Naive B cell (primary cell): ENCODE measurements at places on chromosomes 2 and 18.

DNA sequence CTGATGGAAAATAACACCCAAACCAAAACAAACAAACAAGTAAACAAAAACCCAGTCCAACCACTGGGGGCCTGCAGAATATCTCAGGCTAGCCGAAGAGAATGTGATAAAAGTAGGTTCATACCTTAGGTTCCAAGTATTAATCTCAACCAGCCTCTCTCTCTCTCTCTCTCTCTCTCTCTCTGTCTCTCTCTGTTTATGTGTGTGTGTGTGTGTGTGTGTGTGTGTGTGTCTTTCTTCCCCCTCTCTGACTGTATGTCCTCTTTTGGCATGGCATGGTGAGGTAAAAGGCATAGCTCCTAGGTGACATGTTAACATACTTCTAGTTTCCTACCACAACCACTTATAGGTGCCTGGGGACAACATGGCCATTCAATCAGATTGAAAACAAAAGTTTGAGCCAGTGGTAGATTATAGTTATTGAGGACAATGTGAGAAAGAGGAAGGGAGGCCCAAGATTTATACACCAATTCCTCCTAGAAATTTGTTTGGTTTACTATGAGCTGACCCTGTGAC lies 93.0 kb downstream of the SETBP1 start:
- no peak for DNase-seq

DNA sequence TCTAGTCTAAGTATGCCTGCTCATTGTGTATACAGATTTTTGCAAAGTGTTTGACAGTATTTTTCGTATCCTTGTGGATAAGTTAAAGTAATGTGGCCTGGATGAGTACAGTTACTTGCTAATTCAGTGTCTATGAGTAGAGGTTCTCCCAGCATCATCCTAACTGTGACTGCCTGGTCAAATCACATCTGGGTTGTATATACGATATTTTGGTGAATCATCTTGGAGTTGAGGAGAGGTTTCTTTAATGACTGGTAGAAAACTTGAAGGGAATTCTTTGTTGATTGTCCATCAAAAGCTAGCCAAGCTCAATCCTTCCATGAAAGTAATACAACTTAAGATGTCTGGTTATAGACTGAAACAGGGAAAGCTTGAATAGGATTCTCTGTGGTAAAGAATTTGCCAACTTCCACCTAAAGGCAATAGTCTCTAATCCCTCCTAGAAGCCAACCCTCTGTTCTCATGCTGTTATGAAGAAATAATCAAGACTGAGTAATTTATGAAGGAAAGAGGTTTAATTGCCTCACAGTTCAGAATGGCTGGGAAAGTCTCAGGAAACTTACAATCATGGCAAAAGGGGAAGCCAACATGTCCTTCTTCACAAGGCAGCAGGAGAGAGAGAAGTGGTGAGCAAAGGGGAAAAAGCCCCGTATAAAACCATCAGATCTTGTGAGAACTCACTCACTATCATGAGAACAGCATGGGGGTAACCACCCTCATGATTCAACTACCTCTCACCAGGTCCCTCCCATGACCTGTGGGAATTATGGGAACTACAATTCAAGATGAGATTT lies 19.4 kb upstream of the RALBP1 start:
- DNase-seq, result no peak

DNA sequence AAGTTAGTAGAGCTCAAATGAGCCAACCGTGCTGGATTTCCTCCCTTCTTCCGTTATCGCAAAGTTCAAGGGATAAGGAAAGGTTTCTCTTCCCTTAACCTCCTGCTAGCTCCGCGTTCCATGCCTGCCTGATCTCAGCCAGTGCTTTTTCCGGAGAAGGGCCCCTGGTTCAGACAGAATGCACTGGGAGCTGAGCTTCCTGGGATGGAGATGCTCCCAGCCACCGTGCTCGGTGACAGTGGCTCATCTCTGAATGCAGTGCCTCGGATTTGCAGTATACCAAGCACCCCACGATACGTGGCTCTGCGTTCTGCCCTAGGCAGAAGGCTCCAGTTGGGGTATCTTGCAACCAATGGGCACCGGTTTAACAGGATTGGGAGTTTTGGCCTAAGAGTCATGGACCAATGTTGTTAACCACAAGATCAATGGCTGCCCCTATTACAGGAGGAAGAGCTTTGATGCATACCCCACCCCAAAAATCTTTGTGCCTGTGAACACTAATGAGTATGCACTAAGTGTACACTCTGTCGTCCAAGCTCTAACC lies 876 bp downstream of the CNTNAP5 start:
- DNase-seq, result no peak

DNA sequence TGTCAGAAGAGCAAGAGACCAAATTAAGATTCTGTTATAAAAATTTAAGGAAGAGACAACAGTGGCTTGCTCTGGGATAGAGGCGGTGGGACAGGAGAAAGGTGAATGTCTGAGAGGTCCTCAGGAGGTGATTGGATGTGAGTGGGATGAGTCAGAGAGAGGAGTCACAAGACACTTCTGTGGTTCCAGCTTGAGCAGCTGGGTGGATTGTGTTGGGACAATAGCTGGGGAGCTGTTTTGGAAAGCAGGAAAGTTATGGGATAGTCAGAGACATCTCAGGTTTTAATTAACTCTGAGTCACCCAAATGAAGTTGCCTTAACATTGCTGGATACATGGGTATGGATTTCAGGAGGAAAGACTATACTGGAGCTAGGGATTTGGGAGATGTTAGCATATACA lies 218.0 kb upstream of the TRIB2 start:
- DNase-seq, result no peak

DNA sequence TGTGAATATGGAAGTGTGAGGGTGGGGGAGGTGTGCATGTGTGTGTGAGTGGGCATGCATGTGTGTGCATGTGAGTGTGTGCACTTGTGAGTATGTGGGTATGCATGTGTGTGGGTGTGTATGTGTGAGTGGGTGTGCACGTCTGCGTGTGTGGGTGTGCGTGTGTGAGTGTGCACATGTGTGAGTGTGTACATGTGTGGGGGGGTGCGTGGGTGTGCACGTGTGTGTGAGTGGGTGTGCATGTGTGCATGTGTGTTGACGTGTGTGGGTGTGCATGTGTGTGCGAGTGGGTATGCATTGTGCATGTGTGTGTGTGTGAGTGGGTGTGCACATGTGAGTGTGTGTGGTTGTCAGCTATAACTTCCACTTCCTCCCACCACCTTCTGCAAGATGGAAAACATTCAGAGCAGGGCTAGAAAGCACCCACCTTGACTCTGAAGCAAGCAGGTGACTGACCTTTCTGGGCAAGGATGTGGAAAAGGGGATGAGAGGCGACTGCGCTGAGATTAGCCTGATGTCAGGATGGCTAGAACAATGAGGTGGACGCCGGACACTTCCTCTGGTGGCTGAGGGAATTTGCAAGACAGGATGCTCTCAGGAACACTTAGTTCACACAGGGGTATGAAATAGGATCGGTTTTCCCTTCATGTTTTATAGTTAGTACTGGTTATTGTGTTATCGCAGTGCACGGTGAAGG lies 103.6 kb downstream of the ACKR3 start:
- DNase-seq, result no peak

GRCh38 chr18:45626330-45627203 lies 11.3 kb downstream of the SLC14A2 start:
- DNase-seq, result no peak

DNA sequence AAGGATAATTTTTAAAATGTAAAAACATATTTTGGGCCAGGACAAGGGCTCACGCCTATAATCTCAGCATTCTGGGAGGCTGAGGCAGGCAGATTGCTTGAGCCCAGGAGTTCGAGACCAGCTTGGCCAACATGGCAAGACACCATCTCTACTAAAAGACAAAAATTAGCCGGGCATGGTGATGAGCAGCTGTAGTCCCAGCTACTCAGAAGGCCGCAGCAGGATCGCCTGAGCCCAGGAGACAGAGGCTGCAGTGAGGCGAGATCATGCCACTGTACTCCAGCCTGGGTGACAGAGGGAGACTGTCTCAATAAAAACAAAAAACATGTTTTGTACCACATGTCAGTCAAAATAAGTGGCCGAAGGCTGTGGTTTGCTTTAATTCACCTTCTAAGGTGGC lies 122.5 kb downstream of the HDAC4 start:
- no peak for DNase-seq

- no peak for DNase-seq
These were observed 48.5 kb downstream of the CACNB4 start for GRCh38 chr2:152050341-152050740.

DNA sequence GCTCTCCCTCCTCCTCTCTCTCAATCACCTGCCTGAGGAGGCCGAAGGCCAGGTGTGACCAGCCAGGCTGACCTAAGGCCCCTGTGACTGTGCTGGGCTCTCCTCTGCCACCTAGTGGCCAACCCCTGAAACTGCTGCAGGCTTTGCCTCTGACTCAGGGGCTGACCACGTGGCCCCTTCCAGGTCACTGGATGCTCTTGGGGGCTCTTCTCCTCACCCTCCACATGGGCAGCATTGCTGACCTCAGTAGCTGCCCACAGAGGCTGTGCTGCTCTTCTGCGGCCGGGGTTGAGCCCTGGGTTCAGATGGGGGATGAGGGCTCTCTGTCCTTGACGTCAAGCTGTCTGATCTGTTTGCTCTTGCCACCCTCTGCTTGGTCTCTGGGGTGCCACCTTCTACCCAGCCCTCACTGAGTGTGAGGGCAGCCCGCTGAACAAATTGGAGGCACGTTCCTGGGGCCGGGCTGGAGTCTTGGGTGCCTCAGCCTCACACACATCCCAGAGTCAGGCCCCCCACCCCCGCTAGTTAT lies 122.7 kb downstream of the TWIST2 start:
- peak; percentile 17 for DNase-seq

GRCh38 chr2:15195813-15196212 lies 365.3 kb downstream of the NBAS start:
- no peak for DNase-seq

- peak; percentile 60 for DNase-seq
These were observed 40.8 kb downstream of the PAPOLG start for GRCh38 chr2:60796573-60797509.

DNA sequence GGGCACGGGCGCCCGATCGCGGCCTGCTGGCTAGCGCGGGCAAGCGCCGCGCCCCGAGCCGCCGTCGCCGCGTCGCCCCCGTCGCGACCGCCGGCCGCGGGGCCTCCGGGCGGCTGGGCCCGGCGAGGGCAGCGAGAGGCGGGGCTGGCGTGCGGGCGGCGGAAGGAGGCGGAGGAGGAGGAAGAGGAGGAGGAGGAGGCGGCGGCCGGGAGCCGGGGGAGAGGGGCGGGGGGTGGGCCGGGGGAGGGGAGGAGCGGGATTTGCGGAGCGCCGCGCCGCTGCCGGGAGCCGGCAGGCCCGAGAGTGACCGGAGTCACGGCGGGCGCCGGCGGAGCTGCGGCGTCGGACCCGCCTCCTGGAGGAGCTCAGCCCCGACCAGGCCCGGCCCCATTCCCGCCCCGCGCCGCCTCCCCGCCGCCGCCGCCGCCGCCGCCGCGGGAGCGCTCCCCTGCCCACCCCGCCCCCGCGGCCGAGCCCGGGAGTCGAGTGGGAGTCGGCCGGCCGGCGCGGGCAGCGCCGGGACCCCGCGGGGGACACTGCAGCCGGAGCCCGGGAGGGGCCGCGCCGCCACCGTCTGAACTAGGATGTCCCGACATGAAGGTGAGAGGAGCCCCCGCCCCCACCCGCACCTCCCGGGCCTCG lies at the start of gene KCMF1:
Gene KCMF1, plus strand, starts transcription at position 294 of the 642 bp plus-strand sequence. Its CDS starts 291 bp downstream, at position 585.
- DNase-seq, result peak; percentile 69

- DNase-seq, result no peak
These were observed 21.7 kb downstream of the LINC00305 start for GRCh38 chr18:64127172-64127571.

GRCh38 chr2:240915526-240916341 lies 9.6 kb downstream of the CROCC2 start:
- no peak for DNase-seq

GRCh38 chr2:200288670-200289429 lies 17.6 kb upstream of the SPATS2L start:
- no peak for DNase-seq

- no peak for DNase-seq
These were observed 210.8 kb upstream of the SMIM21 start for GRCh38 chr18:75638223-75638775.

DNA sequence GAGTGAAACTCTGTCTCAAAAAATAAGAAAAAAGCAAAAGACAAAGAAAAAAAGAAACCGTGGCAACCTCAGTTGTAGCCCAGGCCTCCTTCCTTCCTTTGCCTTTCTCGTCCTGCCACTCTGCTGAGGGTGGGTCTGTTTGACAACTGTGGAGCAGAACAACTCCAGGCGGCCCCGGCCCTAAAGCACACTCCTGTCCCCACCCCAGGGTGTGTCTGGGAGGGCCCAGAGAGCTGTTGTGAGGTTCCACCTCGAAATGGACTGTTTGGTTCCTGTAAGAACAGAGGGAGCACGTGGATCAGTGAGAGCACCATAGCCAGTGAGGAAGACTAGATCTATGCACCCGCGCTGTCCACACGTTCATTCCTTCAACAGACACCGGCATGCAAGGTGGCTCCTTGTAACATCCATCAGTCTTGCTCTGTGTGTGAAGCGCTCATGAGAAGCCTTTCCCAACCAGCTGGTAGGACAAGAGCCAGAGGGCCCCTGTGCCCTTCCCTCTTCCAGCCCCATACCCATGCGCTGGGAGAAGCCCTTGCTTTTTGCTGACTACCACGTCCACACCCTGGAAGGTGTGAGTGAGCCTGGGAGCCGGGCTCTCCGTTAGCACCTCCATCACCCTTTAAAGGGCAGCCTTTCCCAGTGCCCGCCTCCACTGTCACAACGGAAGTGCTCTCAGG lies 61.6 kb downstream of the SOWAHC start:
- no peak for DNase-seq

DNA sequence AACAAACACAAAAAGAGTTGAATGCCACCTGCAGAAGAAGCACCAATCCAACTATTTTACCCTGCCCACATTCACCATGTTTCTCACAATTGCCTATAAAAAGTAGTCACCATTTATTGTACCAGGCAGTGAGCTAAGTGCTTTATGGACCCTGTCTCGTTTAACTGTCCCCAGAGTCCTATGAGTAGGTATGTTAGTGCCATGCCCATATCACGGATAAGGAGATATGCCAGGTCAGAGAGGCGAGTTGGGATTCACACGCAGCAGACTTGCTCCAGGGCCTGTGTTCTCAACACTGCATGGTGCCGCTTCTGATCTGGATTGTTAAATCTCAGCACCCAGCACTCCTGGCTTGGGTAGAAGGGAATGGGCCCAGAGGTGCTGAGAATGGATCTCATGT lies 49.1 kb upstream of the CYP1B1 start:
- DNase-seq, result no peak

- no peak for DNase-seq
These were observed 32.9 kb downstream of the SMAD7 start for GRCh38 chr18:48917579-48918517.

DNA sequence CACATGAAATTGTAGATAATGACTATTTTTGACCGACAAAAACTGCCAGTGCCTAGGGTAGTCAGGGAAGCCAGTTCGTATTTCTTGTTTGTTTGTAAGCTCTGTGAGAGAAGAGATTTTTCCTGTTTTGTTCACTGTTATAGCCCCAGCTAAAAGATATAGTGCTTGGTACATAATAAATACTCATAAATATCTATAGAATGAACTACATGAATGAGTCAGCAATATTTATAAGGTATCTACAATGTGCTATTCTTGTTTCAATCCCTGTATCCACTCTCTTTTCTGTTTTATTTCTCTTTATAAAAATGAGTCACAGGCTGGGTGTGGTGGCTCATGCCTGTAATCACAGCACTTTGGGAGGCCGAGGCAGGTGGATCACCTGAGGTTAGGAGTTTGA lies 275.6 kb upstream of the FANCL start:
- DNase-seq, result no peak
